ENCODE measurements at places on chromosomes 5 and 9.

DNA sequence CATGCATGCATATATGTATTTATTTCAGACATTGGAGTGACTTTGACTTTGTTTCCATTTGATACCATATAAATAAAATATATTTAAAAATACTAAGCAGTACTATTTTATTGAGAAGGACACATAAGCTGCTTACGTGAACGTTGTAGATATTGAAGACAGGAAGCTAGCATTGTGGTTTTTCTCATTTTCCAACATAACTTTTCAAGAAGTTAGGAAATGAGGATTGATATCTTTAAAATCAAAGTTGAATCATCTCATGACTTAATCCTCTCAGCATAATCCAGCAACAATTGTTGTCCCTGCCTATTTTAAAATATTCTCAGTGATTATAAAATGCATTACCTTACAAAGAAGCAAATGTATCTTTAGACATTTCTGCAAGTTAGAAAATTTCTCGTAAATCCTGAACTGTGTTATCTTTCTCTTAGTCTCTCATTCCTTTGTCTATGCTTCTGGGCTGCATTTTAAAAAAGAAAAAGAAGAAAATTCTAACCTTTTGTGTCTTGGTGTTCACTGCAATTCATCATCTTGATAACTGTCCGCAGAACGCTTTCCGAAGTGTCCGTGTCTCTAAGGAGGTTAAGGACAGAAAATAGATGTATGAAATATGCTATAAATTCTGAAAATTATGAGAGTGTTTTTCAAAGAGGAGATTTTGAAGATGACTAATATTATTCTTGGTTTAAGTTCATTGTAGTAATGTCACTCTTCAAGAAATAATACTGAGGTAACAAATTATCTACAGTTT, 1089.9 kb upstream of the CDH6 start:
- no peak for DNase-seq

DNA sequence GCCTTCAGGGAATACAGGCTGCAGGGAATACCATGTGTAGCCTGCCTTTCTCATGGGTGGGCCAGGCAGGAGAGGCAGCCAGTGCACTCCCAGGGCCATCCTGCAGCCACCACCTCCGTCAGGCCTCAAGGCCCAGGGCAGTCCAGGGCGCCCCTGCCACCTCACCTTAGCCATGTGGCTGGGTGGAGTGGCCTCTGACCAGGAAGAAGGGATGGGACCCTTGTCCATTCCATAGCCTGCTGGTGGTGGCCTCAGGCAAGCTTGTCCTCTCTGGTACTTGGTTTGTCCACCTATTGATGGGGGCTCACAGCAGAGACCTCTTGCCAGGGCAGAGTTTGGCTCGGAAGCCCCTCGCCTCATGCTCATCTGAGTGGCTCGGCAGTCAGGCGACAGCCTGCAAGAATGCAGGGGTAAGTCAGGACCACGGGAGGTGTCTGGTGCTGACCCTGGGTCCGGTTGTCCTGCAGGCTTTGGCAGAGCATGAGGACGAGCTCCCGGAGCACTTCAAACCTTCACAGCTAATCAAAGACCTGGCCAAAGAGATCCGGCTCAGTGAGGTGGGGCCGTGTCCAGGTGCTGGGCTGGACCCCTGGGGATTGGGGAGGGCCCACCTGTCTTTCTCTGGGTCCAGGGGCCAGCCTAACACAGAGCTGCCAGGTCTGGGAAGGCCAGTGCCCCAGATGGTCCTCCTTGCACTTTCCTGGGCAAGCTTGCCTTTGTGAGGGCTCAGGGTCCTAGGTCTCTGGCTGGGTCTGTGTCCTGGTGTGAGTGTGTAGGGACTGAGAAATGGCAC, 82.9 kb downstream of the PHF2 start:
- no peak for DNase-seq

DNA sequence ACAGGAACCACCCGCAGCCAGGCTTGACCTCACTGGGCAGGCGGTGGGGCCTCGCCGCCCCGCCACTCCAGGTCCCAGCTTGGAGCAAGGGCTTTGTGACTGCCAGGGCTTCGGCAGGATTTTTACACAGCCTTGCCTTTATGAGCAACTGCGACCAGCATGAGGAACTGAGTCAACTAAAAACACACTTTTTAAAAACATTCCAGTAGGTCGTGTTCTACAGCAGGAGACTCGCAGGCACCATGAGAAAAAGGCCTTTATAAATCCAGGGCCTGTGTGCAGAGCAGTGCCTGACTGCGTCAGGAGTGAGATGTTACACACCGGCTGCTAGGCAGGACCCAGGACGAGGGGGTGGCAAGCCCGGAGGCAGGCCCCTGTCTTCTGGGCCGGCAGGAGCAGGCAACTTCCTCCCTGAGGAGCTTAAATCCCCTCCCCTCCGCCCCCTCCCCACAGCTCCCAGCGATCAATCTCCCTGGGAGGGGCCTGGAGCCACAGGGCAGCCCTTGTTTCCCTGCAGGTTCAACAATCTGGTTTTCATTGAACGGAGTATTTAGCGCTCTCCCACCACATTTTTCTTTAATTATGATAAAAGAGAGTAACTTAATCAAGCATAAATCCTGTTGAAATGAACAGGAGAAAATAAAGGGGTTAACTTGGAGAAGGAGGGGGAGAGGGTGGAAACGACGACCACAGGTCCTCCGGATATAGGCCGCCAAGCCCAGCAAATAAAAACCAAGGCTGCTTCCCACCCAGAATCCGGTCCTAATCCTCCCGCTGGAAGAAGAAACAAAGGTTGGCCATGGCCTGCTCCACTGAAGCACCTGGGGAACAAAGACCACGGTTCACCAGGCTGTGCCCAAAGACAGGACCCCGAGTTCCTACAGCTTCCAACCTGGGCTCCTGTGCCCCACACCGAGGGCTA, 92.5 kb downstream of the ROR2 start:
- no peak for DNase-seq

DNA sequence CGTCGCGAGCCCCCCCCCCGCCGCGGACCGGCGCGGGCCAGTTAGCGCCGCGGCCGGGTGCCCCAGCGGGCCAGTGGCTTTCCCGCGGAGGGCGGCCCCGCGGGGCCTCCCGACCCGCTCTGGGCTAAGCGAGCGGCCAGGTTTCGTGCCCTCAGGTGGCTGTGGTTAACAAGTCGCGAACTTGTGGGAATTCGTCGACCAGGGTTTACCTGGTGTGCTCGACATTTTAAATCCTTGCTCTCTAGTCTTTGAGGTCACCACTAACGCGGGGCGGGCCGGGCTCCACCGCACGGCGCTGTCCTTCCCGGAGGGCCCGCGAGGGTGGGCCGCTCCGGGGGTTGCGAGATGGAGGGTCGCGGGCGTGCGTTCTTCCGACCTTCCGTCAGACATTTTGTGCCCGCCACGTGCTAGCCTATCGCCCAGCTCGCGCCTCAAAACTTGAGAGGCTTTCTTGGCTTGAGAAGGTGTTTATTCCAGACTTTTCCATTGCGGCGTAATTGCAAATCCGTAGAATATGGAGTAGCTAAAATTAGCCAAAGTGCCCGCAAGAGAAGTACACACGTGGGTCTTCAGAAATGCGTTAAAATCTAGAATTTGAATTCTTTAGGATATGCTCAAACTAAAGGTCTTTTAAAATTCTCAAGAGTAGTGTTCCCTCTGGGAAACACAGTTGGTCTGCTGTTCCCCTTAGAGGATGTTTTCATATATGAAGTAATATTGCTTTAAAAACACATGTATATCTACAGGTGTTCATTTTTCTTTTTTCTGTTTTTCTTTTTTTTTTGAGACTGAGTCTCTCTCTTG, 2.1 kb downstream of the ANP32B start:
- no peak for DNase-seq

- DNase-seq, result no peak
Measured at GRCh38 chr9:71509054-71509453, 259.3 kb downstream of the CEMIP2 start.

- peak; percentile 67 for DNase-seq
Measured at GRCh38 chr9:37922363-37923117, 18.6 kb upstream of the SLC25A51 start.

DNA sequence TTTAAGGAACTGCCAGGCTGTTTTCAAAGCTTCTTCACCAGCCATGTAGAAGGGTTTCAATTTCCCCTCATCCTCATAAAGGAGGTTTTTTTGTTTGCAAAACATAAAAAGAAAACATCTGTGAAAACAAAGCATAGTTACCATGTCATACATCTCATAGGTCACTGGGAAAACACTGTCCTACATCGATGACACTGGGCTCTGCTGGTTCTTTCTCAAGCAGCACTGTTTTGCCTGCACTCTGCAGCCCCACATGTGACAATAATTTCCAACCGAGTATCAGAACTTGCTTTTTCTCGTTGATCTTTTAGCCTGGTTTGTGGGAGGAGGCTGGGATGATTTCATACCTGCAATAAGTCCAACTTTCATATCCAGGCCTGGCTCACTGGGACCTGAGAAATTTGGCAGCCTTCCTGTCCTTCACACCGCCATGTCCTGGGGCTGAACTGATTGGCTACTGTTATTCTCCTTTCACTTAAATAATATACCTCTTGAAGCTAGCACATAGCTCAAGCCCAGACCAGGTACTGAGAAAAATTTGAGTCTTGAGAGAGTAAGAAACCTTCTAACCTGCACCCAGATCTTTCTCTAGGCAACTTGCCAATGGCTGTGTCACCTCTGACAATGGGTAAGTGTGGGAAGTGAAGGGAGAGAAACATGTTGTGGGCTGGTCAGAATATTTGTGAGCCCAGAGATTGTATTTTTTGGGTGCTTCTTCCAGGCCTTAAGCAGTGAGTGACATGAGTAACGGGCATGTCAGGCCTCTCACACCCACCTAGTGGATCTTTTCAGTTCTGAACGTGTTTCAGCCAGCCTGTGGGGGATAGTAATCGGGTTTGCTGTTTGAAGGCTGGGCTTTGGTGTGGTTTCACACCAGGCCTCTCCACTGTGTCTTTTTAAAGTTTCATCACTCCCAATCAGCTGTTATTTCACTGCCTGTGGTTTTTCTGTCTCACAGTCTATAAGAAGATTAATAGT, 502.8 kb downstream of the NTRK2 start:
- DNase-seq, result no peak

GRCh38 chr9:136303825-136304416, at the start of gene CCDC187:
TSS of gene CCDC187 (minus strand) at chr9:136304094. CDS start at chr9:136303830, 264 bp downstream.
- DNase-seq, result no peak

- DNase-seq, result no peak
Measured at GRCh38 chr5:89628876-89629635, 746.1 kb upstream of the MEF2C start.

DNA sequence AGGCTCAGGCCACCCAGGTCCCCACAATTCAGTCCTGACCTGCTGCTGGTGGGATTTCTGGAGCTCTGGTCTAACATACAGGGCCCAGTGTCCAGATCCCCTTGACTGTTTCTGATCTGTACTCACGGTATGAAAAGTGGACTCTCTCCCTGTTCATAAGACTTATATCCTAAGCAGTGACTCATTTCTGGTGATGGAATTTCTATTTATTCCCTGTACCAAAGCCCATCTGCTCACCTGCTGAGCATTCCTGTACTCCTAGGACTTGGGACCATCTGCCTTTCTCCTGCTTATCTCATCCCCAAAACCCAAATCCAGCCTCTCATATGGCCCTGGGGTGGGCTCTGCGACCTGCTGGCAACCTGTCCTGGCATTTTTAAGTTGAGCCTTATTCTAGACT, 86.6 kb downstream of the APBA1 start:
- no peak for DNase-seq

DNA sequence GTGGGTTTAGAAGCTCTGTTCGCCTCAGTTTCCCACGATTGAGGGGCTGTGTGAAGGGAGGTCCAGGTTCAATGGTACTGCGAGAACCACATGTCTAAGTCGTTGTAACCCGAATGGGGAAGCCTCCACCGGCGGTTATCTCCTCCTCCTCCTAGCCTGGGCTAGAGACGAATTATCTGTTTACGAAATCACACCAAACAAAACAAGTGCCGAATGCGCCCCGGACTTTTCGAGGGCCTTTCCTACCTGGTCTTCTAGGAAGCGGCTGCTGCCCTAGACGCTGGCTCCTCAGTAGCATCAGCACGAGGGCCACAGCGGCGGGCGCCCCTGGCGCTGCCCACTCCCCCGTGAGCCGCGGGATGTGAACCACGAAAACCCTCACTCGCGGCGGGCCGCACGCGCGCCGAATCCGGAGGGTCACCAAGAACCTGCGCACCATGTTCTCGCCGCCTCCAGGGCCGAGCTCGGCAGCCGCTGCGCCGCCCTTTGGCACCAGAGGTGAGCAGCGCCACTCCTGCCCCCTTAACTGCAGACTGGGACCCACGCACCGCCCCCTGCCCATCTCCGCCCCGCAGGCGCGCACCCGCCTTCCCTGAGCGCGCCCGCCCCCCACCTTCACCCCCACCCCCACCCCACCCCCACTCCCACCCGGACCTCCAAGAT, at the start of gene CDKN2A:
Gene CDKN2A (minus strand): TSS at position 500 of the 663 bp plus-strand sequence.
- peak; percentile 30 for DNase-seq

GRCh38 chr5:97074859-97075489, 67.4 kb downstream of the LIX1 start:
- DNase-seq, result no peak

GRCh38 chr5:98905857-98906688, 22.7 kb downstream of the CHD1 start:
- DNase-seq, result no peak

- no peak for DNase-seq
Measured at GRCh38 chr5:176640616-176641015, 6.7 kb upstream of the TSPAN17 start.

- DNase-seq, result no peak
Measured at GRCh38 chr5:22591461-22591860, 261.7 kb downstream of the CDH12 start.

DNA sequence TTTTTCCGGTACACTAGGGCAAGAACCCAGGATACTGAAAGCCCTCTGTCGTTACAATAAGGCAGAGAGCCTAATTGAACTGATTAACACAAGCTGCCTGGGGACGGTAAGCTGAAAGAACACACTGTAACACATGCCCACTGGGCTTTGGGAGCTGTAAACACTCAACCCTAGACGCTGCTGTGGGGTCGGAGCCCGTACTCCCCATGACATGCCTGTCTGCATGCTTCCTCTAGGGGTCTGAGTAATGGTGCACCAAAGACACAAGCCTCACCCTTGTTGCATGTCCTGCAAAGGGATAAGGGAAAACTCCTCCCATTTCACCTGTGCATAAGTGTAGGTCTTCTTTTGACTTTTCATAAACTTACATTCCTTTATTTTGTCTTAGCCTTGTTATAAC, 194.0 kb downstream of the FBXL7 start:
- DNase-seq, result no peak

DNA sequence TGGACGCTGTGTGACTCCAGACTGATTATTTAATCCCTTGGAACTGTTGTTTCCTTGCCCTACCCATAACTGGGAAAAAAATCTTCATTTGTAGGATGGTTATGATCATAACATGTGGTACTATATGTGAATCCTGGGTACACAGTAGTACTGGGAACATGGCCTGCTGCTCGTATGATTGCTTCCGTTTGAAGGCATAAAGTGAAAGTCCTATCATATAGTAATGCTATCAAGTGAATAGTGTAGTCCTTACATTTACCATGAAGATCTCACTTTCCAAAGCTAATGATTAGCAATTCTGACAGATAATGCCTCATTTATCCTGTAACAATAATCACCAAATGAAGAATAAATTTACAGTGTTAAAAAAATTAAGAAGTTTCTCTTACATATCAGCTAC, 53.2 kb downstream of the MEF2C start:
- DNase-seq, result no peak

DNA sequence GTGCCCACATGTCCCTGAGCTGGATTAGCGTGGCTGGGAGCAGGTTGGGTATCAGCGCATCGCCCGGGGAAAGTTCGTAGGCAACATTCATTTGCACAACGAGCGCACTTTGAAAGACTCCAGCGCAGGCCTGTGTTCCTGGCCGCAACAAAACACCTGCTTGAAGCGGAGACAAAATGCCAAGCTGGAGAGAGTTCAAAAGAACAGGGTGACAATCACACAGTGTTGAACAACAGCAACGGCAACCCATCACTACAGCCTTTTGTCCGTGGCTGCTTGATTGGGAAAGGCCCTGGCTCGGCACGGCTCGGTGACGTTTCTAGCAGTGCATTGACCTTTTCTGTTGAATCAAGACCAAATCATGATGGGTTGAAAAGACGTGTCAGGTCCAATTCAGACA, 336.3 kb downstream of the IRX1 start:
- no peak for DNase-seq
